ENCODE measurements at places on chromosomes 11 and 22.

DNA sequence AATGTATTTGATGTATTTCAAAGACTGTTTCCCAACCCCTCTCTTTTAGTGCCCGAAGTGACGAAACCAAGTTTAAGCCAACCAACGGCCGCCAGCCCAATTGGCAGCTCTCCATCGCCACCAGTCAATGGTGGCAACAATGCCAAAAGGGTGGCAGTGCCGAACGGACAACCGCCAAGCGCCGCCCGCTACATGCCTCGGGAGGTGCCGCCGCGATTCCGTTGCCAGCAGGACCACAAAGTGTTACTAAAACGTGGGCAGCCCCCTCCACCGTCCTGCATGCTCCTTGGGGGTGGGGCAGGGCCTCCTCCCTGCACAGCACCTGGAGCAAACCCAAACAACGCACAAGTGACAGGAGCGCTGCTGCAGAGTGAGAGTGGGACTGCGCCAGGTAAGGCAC is 84.1 kb downstream of the TNRC6B start:
- DNase-seq, result peak; percentile 1

DNA sequence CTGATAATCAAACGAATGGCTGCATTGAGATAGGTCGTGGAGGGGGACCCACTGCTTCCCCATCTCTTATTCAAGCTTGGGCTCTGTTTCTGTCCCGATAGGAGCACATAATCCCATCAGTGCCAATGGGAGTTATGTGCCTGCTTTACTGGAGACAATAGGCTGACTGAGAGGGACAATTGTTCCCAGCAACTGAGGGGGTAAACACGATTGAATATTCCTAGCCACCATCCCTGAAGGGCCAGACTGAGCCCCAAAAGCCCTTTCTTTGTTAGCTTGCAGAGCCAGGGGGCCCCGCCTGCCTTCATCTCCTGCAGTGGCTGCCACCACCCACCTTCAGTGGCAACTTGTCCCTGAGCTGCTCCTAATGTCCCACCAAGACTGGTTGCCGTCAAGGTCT is 172.8 kb upstream of the NAV2 start:
- DNase-seq, result peak; percentile 21

GRCh38 chr22:31020334-31020733 is 51.3 kb downstream of the TUG1 start:
- no peak for DNase-seq

GRCh38 chr22:50725597-50725996 is 12.4 kb upstream of the ACR start:
- no peak for DNase-seq

- no peak for DNase-seq
Measured at GRCh38 chr11:108431997-108432396, 35.3 kb downstream of the C11orf65 start.

DNA sequence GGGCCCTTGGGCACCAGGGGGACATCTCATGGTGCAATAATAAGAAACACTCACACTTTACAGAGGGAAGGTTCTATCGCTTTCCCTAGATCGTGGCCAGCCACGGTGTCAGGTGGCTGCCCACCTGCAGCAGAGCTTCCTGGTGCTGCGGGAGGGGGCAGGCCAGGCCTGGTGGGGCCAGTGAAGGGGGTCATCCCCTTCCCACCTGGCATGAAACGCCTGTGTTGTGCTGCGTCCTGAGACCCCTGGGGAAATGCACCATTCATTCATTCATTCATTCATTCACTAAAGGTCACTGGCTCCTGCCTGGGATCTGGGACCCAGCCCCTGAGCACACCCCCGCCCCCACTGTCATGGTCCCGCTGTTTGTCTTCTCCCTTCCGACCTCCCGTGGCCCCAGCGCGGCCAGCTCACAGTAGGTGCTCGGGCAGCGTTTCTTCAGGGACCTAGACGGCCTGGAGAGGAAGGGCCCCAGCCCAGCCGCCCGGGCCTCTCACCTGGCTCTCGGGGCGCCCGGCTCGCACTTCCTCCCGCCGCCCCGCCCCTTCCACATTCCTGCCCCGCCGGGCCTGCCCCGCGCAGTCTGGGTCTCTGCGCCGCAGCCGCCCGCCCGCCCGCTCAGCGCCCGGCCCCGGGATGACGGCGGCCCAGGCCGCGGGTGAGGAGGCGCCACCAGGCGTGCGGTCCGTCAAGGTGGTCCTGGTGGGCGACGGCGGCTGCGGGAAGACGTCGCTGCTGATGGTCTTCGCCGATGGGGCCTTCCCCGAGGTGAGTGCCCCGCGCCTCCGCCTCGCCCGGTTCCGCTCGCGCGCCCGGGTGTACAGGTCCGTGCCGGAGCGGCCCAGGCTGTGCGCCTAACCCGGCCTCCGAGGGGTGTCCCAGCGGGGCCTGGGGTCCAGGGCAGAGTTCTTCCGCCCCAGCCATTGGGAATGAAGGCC is at the start of gene RHOD:
RHOD (plus strand) TSS at position 581 of the 938 bp plus-strand sequence; CDS start at position 637, 56 bp downstream.
- no peak for DNase-seq

DNA sequence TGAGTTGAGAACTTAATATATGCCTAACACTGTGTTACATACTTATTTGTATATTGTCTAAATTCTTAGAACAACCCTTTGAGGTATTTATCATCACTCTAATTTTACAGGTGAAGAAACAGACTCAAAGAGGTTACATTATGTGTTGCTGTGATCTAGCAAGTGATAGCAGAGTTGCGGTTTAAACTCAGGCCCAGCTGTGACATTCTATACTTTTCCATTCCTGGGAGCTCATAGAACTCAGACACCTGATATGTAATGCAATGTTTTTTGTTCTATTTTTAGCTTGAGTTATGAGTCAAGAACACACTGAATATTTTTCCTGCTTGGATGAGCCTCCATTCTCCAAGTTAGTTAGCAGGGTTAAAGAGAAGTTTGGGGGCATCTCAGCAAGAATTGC is 449.7 kb upstream of the DDI1 start:
- DNase-seq, result no peak

DNA sequence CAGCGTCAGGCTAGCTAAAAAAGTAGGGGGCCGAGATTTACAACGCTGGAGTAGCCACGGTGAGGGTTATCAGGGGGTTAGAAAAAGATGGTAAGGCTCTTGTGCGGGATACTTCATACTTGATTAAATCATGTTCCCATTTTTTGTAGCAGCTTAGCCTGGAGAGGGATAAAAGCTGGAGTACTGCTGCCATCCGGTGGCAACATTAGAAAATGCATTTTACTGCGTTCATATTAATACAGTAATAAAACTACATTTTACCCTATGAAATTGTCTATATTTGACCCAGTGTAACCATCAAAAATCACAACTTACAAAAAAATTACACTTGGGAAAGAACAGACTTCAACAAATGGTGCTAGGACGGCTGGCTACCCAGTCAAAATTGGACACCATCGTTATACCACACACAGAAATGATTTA is 17.3 kb downstream of the RPUSD4 start:
- no peak for DNase-seq

- DNase-seq, result no peak
Measured at GRCh38 chr11:27130806-27131205, 90.2 kb downstream of the BBOX1 start.

DNA sequence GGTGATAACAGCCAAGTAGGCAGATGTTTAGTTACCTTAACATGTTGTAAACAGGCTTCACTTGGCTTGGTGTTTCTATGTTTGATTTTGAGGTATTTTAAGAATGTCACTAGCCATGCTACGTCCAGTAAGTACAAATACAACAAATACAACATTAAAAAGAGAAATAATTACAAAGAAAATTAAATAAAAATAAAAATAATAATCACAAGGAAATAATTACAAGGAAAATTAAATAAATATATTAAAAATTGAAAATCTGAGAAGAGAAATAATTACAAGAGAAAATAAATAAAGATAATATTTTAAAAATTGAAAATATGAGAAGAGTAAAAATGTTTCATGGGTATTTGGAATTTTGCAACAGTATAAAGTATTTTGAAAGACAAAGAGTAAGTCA is 103.9 kb downstream of the GUCY1A2 start:
- no peak for DNase-seq

DNA sequence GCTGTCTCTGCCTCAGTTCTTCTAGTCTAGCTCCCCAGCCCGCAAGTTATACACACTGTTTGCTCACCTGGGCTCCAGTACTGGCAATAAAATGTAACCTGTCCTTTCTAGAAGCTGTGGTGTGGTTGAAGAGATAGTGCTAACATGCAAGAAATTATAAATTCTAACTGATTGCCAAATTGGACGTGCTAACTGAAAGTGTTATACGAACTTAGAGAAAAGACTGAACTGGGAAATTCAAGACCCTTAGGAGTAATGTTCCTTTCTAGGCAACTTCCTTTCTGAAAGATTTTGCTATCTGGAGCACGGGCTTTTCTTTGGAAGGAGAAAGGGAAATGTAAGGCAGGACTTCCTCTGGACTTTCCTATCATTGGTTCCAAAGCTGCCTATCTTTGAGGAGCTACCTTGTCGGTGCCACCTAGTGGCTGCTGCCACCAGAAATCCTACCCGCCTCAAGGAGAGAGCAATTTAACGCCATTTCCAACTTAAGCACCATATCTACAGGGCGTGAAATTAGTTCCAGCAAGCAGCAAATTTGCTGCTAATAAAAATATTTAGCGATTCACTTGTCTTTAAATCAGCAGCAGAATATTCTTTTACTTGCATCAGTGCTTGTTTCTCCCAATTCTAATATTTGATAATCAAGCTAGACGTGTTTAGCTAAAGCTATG is 12.7 kb upstream of the TMEM218 start:
- no peak for DNase-seq

DNA sequence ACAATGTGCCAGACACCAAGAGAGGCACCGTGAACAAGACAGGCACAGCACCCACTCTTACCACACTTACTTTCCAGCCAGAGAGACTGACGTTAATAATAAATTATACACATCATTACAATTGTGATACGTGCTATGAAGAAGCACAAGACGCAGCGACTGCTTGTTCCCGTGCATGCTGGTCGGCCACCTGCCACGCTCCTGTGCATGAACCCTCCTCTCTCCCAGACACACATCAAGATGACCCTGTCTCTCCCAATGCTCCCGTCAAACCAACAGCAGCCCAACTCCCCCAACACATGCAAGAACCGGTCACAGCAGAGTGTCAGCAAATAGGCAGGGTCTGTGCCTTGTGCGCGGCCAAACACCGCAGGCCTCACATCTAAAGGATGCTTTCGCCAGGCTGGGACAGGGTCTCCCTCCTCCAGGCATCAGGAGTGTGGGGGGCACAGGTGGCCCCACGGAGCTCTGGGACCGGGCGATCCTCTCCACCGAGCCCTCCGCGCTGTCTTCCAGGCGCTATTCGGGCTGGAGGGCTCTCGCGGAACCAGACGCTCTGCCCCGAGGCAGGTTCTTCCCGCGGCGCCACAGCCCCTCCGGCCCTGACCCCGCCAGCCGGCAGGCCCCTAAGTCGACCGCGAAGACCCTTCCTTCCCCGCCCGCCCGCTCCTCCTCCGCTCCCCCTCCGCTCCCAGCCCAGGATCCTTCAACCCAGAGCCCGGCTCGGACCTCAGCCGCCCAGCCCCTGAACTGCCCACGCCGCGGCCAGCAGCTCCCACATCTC is 533 bp downstream of the SERGEF start:
- DNase-seq, result no peak

- DNase-seq, result no peak
Measured at GRCh38 chr11:27485930-27486773, 13.6 kb upstream of the LGR4 start.

DNA sequence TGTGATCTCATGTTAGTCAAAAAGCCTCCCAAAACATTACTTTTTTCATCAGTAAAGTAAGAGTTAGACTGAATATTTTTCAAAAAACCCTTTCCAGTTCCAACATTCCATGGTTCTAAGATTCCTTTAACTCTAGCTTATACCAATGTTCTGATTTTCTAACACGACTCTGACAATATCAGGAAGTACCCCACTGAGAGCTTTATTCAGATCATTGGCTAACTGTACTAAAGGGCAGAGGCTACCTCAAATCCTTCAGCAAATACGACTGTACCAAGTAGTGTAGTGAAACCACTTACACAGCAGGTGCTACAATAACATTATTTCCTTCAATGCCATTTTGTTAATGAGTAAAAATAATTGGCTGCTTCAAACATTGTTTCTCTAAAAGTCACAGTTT is 213.4 kb upstream of the PITPNB start:
- DNase-seq, result no peak

DNA sequence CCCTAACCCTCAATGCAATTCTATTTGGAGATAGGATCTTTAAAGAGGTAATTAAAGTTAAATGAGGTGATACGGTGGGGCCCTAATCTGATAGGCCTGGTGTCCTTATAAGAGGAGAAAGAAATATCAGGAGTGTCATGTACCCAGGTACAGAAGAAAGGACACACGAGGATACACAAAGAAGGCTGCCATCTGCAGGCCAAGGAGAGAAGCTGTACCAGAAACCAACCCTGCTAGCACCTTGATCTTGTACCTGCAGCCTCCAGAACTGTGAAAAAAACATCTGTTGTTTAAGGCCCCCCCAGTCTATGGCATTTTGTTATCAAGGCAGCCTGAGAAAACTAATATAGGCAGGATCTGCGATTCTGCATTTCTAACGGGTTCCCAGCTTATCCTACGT is 44.2 kb downstream of the FBXO7 start:
- DNase-seq, result no peak

- no peak for DNase-seq
Measured at GRCh38 chr11:1565173-1565903, 6.7 kb downstream of the DUSP8 start.

DNA sequence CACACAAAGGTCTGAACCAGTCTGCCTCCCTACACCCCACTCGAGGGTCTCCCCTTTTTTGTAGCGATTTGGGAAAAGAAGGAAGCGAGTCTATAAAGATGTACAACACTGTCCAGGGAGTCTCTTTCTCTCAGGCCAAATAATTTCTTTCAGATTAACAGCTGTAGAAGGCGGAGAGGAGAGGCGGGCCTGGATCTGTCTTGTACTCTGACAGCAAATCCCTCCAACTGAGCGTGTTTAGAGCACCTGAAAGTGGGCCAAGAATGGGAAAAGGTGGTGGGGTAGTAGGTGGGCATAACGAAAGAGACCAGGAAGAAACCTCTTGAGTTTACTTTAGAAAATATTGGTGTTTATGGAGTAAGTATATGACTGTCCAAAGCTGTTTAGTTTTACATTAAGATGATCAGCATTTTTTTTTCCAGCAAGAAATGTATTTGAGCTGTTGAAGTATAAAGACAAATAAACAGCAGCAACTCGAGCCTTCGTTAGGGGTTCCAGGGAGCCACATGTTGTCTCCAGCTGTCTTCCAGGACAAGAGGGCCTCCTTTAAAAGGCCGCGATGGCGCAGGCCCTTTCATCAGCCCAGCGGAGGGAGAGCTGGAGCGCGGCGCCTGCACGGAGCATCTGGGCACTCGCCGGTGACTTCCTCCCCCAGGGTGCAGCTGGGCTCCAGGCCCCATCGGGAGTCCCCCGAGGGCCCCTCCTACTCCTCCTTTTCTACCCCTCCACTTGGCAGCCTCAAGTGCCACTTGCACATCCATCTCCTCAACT is 34.9 kb downstream of the SCUBE1 start:
- no peak for DNase-seq

GRCh38 chr11:9675691-9676090 is 11.8 kb downstream of the SWAP70 start:
- DNase-seq, result no peak

Data from anterior cingulate cortex (tissue), 58 donors.